ENCODE measurements at places on chromosomes 6 and 20.
A peak's percentile ranks its signal among the peaks of the same experiment; 100 is the strongest.

DNA sequence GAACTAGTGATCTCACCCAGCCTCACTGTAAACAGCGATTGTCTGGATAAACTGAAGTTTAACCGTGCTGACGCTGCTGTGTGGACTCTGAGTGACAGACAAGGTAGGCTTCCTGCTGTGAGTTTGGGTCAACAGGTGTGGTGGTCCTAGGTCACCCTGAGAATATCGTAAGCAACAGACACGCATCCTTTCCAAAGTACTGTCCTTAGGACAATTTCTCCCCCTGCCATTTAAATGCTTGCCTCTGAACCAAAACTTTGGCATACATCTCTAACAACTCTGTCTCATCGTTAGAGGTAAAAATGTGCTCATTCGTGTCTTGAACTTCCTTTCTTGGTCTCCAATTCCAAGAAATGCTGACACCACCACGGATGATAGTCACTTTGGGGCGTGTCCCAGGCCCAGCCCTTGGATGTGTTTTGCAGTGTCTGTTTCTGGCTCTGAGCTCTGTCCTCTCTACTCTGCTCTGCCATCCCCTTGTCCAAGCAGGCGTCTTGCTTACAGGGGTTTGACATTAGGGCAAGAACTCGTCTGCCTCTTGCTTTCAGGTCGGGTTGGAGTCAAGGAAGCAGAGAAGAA is 95.5 kb downstream of the EYA2 start:
- no peak for DNase-seq

- no peak for DNase-seq
Observed at GRCh38 chr6:145651988-145652387, 83.3 kb downstream of the EPM2A start.

DNA sequence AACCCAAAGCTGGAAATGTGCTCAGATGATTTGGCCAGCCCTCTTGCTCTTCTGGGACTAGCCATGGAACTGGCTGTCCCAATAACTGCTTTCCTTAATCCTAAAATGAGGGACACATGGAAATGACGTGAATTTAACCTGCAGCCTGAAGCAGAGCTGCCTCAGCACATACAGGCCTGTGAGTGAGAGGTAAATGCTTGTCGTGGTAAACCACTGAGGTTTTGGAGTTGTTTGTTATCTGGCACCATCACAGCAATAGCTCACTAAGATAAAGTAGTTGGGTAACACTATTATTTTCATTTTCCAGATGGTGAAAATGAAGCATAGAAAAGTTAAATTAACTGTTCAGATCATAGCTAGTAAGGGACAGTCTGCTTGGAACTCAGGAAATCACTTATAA is 333.4 kb upstream of the CHD6 start:
- no peak for DNase-seq

GRCh38 chr6:100905067-100905466 is 23.9 kb upstream of the ASCC3 start:
- no peak for DNase-seq

- no peak for DNase-seq
Observed at GRCh38 chr6:108556250-108556649, 4.5 kb upstream of the FOXO3 start.

DNA sequence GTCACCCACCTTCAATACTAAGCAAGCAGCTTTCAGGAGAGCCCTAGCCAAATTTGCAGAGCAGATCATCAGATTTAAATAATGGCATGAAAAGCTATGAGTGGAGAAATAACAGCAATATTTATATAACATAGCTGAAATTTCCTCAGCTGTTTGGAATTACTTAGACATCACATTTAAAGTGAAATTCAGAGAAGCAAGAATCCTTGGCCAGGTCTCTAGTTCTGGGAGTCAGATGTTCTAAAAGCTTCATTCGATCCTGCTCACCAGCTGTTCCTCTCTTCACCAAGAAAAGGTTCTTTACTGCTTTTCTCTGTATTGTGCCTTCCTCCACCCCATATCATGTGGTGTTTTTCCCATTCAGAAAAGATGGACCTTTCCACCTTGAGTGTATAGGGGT is 152.3 kb upstream of the JAG1 start:
- no peak for DNase-seq

DNA sequence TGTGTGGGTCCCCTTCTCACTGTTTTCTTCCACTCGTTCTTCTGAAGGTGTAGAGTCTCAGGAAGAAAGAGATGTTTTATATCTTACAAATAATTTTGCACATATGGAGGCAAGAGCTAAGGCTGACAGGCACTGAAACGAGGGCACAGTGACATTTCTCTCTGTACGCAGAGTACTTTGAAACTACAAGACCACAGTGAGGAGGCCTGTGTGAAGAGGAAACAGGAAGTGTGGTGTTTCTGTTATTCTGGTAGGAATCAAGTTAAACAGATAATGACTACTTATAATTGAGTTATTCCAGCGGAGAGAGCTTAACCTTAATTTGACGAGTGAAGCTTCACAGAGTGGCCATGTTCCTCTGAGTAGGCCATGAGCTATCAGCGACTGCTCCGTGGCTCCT is 4.8 kb downstream of the CDH4 start:
- no peak for DNase-seq

DNA sequence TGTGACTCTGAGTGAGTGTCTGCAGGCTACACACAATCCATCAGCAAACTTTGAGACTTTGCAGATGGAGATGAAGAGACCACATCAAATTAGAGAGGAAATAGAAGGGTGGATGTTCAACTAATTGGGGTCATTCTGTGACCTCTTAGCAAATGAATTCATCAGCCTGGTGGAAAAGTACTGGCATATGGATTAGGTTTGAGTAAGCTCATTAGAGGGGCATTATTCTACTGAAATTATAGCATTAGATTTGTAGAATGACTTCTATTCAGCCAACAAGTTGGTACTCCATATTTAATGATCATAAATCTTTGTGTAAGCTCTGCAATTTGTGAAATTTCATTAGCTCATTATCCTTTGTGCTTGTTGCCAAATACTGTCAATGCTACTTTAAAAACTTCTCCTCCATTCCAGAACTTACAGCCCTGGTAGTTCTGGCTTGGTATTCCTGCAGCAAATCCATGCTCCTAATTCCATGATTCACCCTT is 63.8 kb downstream of the ADTRP start:
- DNase-seq, result no peak

GRCh38 chr6:67393356-67393755 is 1241.7 kb upstream of the ADGRB3 start:
- DNase-seq, result no peak

- DNase-seq, result no peak
Observed at GRCh38 chr6:169404828-169405227, 151.2 kb upstream of the THBS2 start.

DNA sequence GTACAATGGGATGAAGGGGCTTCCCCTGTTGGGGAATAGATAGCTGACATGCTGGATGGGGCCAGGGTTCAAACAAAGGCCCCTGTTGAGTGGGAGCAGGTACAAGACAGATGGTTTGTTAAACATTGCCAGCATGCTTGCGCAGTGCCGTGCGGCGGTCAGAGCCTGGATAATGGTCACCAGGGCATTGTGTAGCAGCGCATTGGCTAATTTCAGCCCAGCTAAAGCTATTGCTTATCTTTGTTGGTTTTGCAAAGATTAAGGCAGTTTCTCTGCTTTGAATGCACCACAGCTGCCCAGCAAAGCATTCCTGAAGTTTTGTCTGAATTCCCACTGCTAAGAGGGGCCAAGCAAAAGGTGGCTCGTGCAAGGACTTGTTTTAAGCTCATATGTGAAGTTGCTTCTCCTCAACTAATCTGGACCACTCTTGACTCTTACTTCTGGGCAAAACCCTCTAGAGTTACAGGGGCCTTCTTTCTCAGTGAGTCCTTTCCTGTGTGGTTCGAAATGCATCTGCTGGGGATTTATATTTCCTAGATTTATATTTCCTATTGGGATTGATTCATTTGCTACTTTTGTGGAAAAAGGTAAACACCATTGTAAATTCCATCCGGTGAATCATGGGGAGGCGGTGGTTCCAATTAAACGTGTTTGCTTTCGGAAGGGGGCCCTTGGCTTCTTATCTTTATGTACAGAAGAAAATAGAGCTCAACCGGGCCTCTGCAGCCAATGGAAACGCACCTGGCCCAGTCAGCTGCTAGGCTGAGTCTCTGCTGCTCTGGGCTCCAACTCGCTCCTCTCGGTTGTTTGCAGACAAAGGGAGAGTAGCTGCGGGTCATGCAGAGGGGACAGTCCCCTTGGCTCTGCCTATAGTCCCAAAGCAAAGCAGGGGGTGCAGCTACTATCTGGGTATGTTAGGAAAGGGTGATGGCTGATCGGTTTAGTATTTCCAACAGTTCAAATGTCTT is 72.1 kb downstream of the FOXA2 start:
- DNase-seq, result peak; percentile 3

Measured in epithelial cell of prostate (primary cell).